ENCODE measurements at places on chromosomes 5 and 9. TPM values are rescaled to one million over a fixed set of nuclear protein-coding genes. Genes with fewer than 3 reads are reported as not detected.

Gene PFN3
- total RNA-seq = 0.82 TPM

DNA sequence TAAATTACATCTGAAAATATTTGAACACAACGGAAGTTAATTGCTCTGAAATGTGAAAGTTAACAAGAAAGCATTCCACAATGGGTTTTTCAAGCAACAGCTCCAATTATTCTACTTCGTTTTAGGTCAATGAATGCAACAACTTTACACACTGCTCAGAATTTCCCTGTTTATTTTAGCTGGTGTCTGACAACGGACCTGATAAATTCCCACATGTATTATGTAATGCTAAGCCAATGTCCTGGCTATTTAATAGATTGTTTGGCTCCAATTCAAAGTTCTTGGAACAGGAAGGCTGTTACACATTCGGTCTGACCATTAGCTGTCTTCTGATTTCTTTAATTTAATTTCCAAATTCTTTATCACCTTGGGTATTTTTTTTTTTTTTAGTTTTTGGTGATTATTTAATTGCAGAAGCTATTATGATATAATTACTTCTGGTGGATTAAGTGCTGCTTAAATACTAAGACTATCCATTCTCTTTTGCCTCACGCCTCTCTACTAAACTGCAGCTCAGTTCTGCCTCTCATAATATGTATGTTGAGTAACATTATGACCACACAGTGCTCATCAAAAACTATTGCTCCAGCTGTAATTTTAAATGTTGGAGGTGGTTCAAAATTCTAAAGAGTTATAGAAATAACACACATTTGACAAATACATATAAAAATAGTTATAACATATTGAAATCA, 57.9 kb downstream of the MEF2C start:
- DNase-seq = no peak

DNA sequence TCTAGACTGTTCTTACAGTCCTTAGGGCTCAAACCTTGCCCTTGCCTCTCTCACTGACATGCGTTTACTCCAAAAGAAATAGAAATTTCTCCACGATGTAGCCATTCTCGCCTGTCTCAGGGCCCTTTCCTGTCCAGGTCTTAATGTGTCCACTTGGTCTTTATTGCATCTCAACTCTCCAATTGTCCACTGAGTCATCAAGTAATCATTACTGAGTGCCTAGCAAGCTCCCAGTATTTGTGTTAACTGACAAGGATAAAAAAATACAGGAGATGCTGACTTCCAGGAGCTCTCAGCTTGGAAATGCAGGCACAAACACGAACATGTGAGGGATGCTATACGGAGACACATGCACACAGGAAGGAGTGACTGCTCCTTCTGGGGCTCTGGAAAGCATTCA, 147.3 kb downstream of the ARSB start:
- no peak for DNase-seq

DNA sequence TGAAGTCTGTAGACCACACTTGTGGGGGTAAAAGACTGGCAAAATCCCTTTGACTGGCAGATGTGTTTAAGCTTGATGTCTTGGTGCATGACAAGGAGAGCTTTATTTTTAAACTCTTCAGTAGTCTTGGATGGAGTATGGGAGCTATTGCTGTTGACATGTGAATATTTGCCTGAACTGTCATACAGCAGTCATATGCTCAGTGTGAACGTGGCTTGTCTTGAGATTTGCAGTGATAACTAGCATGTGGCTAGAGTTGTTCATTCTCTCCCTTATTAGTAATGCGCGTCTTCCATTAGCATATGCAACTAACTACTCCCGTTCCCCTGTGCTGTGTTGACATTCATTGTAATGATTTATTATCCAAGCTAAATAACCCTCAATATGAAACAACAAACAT, 523.6 kb upstream of the WWC1 start:
- no peak for DNase-seq

GRCh38 chr5:51832934-51833470, 449.8 kb downstream of the ISL1 start:
- DNase-seq = no peak

- DNase-seq = no peak
Observed at GRCh38 chr9:134382733-134383132, 56.5 kb downstream of the RXRA start.

DNA sequence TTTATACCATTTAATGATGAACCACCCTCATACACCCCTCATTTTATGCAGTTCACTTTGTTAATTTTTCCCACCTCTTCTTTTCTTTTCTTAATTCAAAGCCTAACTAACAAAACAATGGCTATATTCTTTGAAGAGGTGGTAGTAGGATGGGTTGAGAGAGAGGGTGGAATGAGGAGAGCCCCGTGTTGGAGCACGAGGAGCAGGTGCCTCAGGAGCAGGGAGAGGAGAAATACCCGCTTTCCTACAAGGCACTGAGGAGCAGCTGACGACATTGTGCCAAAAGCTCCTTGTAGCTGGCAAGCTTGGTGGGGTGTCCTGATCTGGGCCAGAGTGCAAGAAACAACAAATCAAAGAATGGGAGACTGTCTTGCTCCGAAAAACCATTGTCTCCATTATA, 129.6 kb downstream of the HTR4 start:
- DNase-seq = no peak

DNA sequence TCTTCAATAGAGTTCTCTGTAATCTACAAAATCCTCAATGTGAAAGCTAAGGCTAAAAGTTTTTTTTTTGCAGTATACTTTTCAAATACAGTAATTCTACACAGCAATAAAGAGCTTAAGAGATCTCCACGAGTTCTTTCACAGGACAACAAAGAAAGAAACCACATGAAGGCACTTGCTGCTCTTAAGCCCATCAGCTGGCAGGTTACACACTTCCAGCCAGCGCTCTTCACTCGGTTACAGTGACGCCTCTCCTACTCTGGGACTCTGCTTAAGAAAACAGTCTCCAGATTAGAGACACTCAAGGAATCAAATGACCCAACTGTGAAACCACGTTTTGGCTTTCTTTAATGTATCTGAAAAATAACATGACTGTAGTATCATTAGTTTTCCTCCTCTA, 85.0 kb downstream of the ROR2 start:
- DNase-seq = no peak

- DNase-seq = no peak
Observed at GRCh38 chr5:136474466-136474865, 109.1 kb upstream of the TRPC7 start.

DNA sequence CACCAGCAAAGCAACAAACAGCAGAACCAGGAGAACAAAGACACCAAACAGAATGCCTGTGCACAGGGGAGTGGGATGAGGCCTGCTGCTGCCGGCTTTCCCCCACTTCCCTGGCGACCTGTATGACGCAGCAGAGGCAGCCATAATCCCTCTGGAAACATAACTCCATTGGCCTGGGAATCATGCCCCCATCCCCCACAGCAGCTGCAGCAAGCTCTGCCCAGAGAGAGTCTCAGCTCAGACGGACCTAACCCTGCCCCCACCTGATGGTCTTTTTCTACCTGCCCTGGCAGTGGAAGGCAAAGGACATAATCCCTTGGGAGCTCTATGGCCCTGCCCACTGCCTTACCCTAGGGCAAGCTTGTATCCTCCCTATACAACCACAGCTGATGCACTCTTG, 81.8 kb upstream of the FANCC start:
- DNase-seq = no peak

DNA sequence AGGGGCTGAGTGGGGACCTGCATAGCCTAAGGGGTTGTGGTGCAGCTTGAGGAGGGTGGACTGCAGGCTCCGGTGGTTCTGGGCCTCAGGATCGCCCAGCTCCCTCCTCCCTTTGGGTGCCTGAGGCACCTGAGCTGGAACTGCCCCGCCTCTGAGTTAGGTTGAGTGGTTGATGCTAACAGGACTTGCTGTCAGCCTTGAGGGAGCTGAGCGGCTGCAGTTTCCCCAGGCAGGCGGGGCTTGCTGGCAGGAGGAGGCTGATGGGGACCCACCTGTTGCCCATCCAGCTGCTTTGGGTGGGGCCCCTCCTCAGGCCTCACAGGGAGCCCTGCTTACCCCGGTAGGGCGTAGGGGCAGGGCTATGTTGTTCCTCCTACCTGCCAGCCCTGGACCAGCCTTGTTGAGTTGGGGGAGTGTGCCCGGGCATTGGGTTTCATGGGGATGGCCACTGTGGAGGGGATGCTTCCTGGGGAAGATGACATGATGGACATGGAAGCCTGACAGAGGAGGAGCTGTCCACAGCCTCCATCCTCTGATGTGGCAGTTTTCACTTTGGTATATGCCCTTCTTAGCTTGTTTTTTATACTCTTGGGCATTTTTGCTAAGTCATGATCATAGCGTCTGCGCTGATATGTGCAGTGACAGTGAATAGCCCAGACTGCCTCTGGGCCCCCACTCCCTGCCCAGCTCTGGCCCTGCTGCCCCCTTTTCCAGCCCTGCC, 14.3 kb downstream of the WNK2 start:
- DNase-seq = no peak

DNA sequence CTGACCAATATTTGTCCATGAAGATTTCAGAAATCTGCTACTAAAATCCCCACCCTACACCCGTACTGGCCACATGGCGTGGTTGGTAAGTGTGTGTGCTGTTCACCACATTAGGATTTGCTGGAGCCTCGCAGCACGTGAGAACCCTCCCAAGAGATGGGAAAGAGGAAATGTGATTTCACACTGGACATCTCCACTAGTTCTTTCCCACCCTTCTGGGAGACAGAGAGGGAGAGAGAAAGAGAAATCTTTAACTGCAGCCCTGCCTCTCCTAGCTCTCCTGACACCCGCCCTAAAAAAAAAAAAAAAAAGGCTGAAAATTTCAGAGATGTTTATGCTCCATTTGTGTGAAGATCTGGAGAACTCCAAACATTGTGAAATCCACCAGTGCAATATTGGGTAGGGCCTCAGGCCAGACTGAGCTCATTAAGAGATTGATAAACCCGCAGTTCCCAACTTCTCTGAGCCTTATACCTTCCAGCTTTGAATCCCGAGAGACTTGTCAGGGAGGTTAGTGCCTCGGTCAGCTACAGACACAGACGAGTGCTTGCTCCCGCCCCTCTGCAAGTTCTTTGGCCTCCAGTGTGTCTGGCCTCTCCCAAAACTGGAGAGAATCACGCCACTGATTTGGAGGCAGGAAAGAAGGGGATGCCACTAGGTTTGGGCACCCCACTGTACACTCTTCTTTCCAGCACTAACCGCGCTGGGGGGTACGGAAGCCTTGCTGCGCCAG, 1.9 kb downstream of the SPRY4 start:
- DNase-seq = no peak

GRCh38 chr9:110919050-110919435, 119.2 kb downstream of the LPAR1 start:
- DNase-seq = no peak

DNA sequence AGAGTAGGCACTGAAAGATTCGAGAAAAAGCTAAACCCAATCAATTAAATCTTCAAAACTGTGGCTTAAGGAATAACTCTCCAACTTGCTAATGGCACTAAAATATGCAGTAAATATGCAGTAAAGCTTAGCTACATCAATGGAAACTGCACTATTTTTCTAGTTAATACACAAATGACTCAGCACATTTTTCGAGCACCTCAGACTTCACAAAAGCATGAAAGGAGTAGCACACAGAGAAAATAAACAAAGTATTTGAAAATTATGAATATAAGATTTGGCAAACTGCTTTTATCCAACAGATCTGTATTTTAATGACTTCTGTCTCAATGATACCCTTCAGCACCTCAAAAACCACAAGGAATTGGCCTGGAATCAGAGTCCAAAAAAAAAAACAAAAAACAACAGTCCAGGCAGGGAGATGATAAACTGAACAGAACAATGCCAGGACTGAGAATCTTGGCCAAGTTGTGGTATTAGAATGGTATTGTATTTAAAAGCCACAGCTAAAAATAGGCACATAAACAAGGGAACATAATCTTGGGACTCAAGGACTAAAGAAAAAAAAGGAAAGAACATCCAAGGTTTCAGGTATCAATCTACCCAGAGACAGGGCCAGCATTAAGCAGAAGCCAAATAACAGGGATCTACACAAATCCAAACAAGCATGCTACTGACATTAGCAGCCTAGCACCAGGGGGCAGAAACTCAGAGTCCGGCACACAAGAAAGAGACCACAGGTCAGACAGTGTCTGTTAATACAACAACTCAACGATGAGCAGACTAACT, 21.4 kb downstream of the TMEM245 start:
- DNase-seq = no peak

Gene FAM81B
- not detected for total RNA-seq

DNA sequence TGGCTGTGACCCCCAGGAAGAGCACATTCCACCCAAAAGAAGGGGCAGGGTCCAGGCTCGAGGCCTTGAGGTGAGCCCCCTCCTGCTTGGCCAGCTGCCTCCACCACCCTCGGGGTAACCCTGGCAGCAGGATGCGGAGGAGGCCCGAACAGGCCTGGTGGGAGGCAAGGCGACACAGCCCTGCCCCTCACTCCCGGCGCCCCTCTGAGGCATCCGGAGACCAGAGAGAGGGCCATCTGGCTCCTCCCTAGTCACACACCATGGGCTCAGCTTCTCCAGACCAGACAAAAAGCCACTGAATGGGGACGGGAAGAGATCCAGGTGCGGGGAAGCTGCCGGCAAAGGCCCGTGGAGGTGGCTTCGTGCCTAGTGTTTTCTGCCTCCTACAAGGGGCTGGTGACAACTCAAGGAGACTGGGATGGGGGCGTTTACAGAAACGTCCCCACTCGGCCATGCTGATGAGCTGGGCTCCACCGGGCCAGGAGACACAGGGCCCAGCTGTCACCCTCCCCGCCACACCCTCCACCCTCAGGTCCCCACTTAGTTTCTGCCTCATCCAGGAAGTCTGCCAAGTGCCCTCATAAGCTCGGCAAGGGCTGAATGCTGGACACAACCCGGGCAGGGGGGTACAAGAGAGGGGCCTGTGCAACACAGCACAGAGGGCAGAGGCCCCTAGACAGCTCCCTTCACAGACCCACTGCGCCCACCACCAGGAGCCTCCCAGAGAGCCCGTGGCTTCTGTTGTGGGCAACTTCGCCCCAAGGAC, 41.9 kb downstream of the NACC2 start:
- no peak for DNase-seq

DNA sequence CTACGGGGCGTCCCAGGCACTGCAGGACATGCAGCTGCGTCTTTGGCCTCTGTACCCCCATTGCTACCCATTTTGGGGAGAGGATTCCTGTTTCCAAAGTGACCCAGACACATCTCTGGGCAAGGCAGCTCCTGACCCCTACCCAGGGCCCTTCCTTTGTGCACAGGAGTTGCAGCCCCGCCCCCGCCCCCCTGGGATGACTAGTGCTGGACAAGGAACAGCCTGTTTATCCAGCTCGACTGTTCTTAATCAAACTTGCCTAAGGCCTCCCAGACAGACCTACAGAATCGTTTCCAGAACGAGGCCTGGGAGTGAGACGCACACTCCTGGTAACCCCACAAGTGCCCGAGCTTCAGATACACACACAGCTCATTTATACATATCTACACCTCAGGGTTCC, 13.2 kb downstream of the DIPK1B start:
- no peak for DNase-seq

GRCh38 chr9:125797930-125798329, 50.8 kb downstream of the PBX3 start:
- no peak for DNase-seq

Data from frontal cortex (tissue), 4 donors.